ENCODE measurements at places on chromosomes 5 and 9.

GRCh38 chr9:114169029-114169951 lies 14.0 kb downstream of the COL27A1 start:
- DNase-seq = no peak

GRCh38 chr5:31193591-31194467 lies at the start of gene CDH6:
Gene CDH6, plus strand, starts transcription at chr5:31193686. Its CDS starts 73,788 bp downstream, at chr5:31267474.
- DNase-seq = no peak

DNA sequence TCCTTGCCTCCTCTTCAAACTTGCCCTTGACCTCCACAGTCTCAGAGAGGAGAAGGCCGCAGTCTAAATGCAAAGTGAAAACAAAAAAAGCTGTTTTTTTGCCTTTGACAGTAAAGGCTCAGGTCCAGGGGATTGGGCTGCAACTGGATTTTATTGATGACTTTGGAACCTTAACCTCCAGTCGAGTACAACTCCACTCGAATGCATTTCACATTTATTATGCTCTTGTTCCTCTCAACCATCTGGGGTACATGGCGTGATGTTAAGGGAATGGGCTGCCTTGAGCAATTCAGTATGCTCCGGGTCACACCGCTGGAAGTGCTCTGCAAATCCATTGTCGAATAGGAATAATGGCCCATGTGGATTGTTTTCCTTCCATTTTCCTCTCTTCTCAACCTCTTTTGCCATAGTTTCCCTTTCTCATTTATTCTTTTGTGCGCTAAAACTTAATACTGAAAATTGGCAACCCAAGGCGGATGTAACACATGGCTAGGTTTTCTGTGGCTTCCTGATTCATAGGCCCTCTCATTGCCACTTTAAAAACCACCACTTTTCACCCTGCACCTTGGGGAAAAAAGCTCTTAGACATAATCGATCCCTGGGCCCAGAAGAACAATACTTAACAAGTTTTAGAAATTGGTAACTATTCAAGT lies 34.3 kb downstream of the ITK start:
- DNase-seq = no peak

DNA sequence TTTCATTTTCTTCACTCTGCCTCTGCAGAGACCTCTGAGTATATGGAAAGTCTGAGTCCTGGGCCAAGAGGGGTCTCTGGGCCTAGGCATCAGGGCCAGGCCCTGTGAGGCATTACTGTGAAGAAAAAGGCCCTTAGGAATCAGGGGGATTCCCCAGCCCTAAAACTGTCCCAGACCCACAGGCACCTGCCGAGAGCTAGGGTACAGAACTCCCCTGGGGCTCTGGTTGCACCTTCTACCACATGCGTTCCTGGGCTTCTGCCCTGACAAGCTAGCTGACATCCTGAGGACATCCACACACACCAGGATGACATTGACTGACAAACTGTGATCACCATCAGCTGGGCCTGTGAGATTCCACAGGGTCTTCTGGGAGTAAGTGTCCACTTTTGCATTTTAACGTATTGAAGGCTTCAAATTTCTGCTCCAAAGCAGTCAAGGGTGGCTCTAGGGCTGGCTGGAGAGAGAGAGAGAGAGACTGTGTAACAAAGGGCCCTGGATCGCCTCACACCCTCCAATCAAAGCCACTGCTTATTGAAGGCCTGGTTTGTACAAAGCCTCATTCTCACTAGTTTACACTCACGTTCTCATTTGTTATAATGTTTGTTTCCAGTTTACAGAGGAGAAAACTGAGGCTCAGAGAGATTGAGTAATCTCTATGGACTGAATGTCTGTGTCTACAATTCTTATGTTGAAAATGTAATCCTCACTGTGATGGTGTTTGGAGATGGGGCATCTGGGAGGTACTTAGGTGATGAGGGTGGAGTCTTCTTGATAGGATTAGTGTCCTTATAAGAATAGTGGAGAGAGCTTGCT lies 45.1 kb downstream of the TGFBI start:
- no peak for DNase-seq

GRCh38 chr5:51279983-51280706 lies 103.1 kb upstream of the ISL1 start:
- peak; percentile 58 for DNase-seq

- DNase-seq = no peak
These were observed 22.0 kb upstream of the ARHGEF28 start for GRCh38 chr5:73603998-73604397.

DNA sequence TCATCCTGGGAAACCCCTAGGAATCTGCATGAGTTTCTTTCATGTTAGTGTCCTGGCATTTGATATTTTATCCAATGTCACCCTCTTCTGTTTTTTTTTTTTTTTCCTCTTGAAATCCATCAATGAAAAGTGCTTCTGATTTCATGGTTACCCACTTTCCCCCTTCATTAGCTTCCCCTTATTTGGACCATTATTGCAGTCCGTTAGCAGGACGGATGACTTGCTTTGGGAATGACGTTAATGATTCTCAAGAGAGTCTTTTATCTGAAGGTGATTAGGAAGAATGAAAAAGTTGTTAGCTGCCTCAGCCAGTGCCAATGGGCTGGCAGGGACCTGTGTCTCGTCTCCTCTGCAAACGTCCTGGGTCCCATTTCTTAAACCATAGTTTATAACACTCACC lies 134.7 kb downstream of the SEMA6A start:
- DNase-seq = no peak

GRCh38 chr5:81021486-81021885 lies 61.3 kb downstream of the RASGRF2 start:
- DNase-seq = no peak

DNA sequence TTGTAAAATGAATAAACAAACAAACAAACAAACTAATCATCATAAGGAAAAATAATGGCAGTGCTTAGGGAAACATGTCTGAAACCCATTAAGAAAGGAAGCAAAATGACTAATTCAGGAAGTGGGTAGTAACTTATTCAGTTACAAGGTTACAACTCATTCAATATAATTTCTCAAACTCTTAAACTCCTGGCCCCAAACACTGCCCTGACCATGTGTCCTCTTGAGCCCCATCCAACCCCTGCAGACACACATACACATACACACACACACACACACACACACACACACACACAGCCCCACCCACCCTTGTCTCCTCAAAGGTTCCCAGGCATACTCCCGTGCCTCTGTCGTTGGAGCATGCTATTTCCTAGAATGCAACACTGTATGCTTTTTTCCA lies 193.9 kb downstream of the SEC61B start:
- no peak for DNase-seq

DNA sequence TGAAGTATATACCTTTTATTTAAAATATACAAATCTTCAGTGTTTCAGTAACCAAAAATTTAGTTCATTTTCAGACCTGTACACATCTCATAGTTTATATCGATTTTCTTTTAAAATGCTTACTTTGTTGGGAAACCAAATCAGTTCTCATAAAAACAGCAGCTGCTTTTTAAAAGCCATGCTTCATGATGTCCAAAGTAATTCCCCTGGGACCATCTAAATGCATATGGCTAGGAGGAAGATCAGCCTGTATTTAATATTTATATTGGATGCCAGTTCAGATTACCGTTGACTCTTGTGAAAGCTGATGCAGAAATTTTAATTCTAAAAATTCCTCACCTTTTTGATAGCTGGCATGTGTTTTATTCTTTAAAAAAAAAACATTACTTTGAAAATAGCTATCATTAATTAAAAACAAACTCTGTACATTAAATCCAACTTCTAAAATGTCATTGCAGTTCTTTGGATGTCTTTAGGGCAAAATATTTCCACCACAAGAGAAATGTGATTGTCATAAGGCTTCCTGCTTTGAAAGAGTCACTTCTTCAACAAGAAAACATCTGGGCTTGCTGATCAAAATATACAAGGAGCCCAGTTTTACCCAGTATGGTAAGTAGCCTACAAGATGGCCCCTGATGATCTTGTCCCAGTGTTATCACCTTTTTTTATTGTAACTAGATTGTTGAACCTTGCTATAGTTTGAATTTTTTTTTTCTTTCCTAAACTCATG lies 1242.9 kb upstream of the CDH6 start:
- DNase-seq = no peak

Measured in NCI-H1436 (cell line).